ENCODE measurements at places on chromosomes 12 and 14.
A peak's percentile ranks its signal among the peaks of the same experiment; 100 is the strongest.

GRCh38 chr12:75756111-75756510 is 244.7 kb upstream of the KRR1 start:
- no peak for DNase-seq

GRCh38 chr14:65179918-65180724 is 77.8 kb upstream of the MAX start:
- peak; percentile 82 for DNase-seq

GRCh38 chr12:57118711-57119271 is 7.6 kb upstream of the STAT6 start:
- DNase-seq: no peak

DNA sequence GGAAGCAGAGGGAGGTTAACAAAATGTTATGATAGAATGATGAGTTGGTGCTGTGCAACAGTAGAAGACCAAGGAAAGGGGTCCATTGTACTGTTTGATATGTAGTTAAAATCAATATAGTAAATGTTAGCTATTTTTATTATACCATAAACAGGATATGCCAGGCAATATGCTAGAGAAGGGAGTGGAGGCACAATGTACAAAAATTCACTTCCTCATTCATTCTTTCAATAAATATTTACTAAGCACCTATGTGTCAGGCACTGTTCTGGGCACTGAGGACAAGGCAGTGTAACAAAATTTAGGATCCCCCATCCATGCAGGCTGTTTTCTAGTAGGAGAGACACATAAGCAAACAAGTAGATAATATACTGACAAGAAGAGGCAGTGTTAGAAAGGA is 25.0 kb downstream of the FGD6 start:
- no peak for DNase-seq

DNA sequence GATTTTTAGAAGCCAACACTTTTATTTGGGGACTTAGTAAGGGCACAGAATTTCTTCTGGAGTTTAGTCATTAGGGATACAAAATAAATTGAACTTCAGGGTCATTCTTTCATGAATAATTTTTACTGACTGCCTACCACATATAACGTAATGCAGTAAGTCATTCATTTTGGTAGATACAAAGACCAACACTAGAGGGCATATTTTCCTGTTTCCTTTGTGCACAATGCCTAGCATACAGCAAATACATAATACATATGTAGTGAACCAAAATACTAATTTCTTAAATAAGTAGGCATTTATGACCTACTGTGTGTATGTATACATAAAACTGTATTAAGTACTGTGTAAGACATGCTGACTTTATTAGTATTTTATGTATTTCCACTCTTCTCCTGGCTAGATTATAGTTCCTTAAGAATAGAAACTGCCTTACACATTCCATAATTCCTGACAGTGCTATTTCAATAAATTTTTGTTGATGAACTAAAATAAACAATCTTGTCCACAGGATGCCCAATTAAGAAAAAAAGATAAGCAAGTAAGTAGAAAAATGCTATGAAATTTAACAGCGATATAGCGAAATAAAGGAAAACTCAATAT is 47.9 kb downstream of the PPP1R12A start:
- no peak for DNase-seq

Measured in activated effector memory CD4-positive, alpha-beta T cell treated with anti-CD3 and anti-CD28 coated beads, Interleukin-2, amount 50 U/mL, for 16 hours (primary cell).